WTC11 (cell line): ENCODE measurements at places on chromosomes 7 and 10. TPM values are rescaled to one million over a fixed set of nuclear protein-coding genes. Genes with fewer than 3 reads are reported as not detected.
A peak's percentile ranks its signal among the peaks of the same experiment; 100 is the strongest.

Gene PON1
- 0.25 to 0.26 TPM in 2 of 3 replicates, not detected in the other for total RNA-seq

Gene NUB1
- 31.2 to 38.3 TPM (median 33.5 TPM) in 3 replicates for total RNA-seq

Gene CTTNBP2
- total RNA-seq: 19.1 to 22.1 TPM (median 20.5 TPM) in 3 replicates

Gene GDF10
- 0.09 to 0.24 TPM (median 0.18 TPM) in 3 replicates for total RNA-seq

Gene FAM25C
- not detected in 3 replicates for total RNA-seq

Gene AZGP1
- total RNA-seq: 1.6 to 2.7 TPM (median 1.8 TPM) in 3 replicates

Gene SUN3
- total RNA-seq: not detected in 3 replicates

Gene CYP26C1
- total RNA-seq: 0.07 to 0.11 TPM (median 0.11 TPM) in 3 replicates

Gene PILRA
- total RNA-seq: 1.8 to 3.2 TPM (median 3.0 TPM) in 3 replicates

Gene SPDYE5
- total RNA-seq: not detected in 3 replicates

DNA sequence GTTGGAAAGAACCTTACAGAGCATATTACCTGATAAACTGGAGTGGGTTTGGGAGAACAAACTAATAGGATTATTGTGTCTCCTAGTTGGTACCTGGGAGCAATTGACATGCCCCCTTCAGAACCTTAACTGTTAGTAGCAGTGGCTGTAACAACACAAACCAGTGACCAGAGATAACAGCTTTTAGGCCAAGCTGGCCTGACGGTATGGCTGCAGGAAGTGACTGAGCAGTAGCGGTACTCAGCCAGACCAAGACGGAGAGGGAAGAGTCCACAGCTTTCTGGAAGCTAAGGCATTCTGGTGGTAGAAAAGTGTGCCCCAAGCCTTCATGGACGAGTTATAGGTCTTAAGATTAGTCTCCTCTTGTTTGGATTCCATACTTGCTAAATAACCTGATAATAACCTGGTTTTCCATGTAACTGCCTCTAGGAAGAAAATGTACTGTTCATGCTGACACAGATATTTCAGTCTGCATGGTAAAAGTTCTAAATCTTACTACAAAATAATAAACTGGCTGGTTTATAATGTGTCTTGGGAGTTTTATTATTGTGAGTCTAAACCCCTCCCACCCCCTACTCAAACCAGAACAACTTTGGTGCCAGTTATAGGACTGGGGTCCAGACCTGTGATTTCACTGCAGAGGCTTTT, 11.3 kb downstream of the NOLC1 start:
- DNase-seq: no peak

DNA sequence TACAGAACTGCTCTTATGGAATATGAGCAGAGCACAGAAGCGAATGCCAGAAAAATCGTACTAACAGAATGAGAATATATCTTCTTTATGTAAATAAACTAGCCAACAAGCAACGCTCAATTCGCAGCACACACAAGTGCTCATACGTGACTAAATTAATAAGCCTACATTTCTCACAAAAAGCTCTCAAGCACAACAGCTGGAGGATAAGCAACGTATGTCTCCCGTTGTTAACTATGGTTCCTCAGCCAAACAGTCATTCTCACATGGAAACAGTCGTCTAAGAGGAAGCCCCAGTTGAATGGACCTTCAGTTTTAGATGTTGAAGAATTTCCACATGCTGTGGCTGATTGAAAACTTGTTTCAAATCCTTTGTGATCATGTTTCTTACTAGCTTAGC, 110.4 kb downstream of the PKD1L1 start:
- DNase-seq: no peak

- DNase-seq: no peak
Measured at GRCh38 chr10:48216204-48216505, 58.3 kb downstream of the FRMPD2 start.

- DNase-seq: no peak
Measured at GRCh38 chr10:77106676-77107075, 530.9 kb downstream of the KCNMA1 start.

- DNase-seq: no peak
Measured at GRCh38 chr7:135197906-135198655, 13.2 kb downstream of the WDR91 start.

GRCh38 chr10:99731306-99732032, 458 bp downstream of the COX15 start:
- no peak for DNase-seq

DNA sequence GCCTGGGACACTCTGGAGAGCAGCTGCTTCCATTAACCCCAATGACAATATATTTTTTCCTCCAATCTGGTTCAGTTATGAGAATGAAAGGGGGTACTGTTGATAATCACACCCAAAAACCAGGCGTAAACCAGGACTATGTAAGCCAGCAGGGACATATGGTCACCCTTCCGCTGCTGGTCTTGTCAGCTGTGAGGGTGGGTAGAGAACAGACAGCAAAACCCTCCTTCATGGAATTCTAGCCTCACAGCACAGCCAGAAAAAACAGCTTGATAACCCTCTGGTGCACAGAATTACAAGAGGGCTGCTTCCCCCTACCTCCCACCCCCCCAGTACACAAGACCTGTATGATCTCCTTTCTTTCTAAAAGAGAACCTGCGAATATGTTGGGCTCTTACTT, 368.8 kb upstream of the ZMIZ1 start:
- DNase-seq: no peak

DNA sequence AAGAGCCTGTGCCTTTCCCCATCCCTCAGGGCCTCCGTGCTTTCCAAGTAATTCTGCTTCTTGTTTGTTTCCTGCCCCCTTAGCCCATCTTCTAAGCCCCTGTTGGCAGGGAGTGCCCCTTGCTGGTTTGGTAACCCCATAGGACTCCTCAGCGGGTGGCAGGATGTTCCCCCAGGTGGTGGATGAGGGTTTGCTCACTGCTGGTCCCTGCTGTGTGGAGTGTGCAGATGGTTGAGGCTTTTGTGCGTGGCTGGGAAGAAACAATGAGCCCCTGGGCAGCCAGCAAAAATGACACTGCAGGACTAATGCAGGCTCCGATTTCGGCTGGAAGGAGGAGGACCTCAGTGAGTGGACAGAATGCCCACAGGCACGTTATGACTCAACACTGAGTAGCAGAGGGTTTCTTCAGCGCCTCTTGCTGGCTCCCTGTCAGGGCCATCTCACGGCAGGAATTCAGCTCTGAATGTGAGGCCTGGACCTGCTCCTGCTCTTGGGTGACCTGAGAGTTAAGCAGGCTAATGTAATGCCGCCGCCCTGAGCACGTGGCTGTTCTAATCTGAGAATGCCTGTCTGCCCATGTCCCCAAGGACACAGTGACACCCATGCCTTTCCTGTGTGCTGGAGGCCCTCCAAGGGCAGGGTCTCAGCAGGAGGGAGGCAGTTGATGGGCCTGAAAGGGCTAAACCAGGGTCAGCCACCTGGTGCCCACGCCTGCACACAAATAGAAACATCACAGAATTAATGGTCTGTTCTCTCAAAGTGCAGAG, 16.6 kb downstream of the BAG3 start:
- no peak for DNase-seq

- DNase-seq: no peak
Measured at GRCh38 chr7:106012935-106013439, 49.9 kb downstream of the CDHR3 start.

GRCh38 chr10:103839872-103840739, 15.3 kb downstream of the SH3PXD2A start:
- peak; percentile 50 for DNase-seq

DNA sequence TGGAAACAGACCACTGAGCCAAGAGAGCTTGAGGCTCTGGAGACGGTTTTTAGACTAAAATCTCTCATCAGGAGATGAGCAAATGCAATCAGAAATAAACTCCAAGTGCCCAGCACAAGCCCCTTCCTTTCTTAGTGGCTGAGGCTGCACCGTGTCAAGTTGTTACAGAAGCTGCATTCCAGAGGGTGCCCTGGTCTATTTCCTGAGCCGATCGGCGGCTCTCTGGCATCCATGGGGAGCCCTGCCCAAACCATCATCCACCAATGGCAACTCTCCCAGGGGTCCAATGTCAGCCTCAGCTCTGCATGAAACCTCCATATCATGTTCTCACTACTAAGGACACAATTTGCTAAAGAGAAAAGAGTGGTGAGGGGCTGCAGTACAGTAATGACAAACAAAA, 89.6 kb downstream of the SVIL start:
- no peak for DNase-seq
